NCI-H510A (cell line): ENCODE measurements at places on chromosomes 16 and 17.
A peak's percentile ranks its signal among the peaks of the same experiment; 100 is the strongest.

GRCh38 chr17:34126965-34127364, 128.1 kb upstream of the CCL2 start:
- DNase-seq = no peak

- no peak for DNase-seq
Observed at GRCh38 chr17:3964203-3965117, at the start of gene ATP2A3. Gene ATP2A3, minus strand, starts transcription at chr17:3964437. Its CDS starts 146 bp downstream, at chr17:3964291.

DNA sequence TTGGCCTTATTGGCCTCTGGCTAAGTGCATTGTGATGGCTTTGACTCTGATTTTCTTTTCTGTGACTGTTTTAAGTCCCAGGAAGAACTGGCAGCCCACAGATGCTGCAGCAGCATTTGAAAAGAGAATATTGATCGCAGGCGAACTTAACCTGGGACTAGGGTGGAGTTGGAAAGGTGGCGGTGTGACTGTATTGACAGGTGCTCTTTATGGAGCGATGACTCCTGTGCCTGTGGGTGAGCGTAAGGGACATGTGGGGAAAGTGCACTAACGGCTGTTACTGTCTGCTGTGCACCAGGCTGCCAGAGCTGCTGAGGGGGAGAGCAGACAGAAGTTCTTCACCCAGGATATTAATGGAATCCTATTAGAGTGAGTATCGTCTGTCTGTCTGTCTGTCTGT, 21.3 kb downstream of the UBN1 start:
- no peak for DNase-seq

- DNase-seq = no peak
Observed at GRCh38 chr17:74267987-74268499, 6.0 kb upstream of the DNAI2 start.

GRCh38 chr17:18314059-18314730, 599 bp downstream of the TOP3A start:
- DNase-seq = no peak

DNA sequence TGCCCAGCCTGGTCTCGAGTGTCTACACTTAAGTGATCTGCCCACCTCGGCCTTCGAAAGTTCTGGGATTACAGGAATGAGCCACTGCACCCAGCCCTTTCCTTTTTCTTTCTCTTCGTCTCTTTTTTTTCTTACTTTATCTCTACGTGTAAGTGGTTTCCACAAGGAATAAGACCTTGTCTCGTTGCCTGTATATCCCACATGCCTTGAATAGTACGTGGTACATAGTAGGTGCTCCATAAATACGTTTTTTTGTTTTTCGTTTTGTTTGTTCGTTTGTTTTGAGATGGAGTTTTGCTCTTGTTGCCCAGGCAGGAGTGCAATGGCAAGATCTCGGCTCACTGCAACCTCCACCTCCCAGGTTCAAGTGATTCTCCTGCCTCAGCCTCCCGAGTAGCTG, 86.0 kb downstream of the YPEL2 start:
- DNase-seq = no peak

- no peak for DNase-seq
Observed at GRCh38 chr17:38561416-38562214, 44.1 kb downstream of the SRCIN1 start.

- peak; percentile 14 for DNase-seq
Observed at GRCh38 chr17:2853283-2854142, 57.3 kb downstream of the RAP1GAP2 start.

- DNase-seq = no peak
Observed at GRCh38 chr17:81417879-81418709, 22.8 kb downstream of the BAHCC1 start.

DNA sequence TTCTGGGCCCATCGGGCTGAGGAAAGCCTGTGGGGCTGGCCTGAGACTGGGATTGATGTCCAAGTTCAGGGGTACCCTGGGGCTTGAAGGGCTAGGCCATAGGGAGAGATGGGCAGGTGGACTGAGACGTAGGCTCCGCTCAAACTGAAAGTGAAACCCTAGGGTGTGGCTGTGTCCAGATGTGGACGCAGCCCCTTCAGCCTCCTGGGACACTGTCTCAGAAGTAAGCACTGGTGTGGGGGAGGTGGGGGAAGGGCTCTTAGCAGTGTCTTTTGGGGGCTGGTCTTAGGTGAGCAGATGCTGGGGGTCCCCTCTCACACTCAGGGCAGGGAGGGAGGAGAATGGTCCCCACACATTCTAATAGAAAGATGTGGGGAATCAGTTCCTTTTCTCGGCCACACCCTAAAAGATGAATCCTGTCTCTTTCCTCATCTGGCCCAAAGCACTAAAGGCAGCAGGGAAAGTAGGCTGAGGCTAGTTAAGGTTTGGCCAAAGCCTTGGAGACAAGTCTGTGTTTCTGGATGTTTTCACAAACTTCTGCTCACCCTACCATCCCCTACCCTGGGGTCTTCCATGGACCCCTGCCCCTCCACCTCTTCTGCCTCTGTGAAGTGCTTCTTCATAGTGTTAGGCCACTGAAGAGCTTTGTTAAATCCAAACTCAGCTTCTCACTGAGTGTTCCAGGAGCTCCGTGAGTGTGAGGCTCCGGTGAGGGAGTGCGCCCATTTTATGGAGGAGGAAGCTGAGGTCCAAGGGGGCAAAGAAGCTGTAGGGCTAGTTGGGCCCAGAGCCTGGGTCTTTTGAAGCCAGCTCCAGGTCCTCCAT, 5.6 kb downstream of the FMNL1 start:
- no peak for DNase-seq

GRCh38 chr17:77266891-77267341, 126.1 kb downstream of the SEC14L1 start:
- no peak for DNase-seq

DNA sequence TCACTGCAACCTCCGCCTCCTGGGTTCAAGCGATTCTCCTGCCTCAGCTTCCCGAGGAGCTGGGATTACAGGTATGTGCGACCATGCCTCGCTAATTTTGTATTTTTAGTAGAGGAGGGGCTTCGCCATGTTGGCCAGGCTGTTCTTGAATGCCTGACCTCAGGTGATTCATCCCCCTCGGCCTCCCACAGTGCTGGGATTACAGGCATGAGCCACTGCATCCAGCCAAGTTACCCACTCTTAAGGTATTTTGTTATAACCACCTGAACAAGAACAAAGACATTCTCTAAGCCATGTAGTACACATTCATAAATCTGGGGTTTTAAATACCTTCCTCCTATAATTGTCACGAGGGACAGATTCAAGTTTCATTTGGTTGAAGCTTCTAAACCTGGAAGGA, 12.3 kb upstream of the TMEM170A start:
- no peak for DNase-seq
